ENCODE measurements at places on chromosomes 12 and 14.

GRCh38 chr12:106227641-106228319 lies 20.0 kb downstream of the CKAP4 start:
- DNase-seq, result peak; percentile 47

DNA sequence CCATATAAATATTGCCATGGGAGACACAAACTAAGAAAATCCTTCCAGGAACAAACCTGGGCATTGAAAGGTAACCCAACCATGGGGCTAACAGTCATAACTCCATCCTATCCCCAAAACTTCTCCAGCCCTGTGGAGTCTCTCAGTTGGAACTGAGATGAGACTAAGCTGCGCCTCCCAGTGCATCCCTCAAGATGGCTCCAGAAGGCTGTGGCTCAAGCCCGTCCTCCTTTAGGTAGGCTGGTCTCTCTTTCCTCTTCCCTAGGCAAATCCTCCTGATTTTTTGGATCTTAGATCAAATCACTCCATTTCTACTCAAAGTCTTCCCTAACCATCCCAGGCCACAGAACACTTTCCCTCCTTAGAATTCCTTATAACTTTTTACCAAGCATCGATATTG lies 364.3 kb upstream of the CCDC196 start:
- DNase-seq, result no peak

DNA sequence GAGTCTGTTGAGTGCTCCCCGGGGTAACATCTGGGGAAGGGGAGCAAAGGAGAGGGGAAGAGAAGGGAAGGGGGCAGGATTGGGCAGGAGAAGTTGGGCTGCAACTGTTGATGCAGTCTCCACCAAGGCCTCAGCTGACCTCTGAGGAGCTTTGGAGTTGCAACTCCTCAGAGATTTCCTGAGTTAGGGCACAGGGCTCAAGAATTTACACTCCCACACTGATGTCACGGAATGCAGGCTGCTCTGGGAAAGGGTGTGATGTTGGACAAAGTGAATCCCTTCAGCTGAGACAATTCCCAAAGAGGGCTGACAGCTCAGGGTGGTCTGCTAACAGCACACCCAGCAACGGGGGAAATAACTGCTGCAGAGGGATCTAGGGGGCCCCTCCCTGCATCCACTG lies 295.6 kb downstream of the PCNX1 start:
- no peak for DNase-seq

- no peak for DNase-seq
Measured at GRCh38 chr14:63713058-63713457, 14.8 kb downstream of the SGPP1 start.

DNA sequence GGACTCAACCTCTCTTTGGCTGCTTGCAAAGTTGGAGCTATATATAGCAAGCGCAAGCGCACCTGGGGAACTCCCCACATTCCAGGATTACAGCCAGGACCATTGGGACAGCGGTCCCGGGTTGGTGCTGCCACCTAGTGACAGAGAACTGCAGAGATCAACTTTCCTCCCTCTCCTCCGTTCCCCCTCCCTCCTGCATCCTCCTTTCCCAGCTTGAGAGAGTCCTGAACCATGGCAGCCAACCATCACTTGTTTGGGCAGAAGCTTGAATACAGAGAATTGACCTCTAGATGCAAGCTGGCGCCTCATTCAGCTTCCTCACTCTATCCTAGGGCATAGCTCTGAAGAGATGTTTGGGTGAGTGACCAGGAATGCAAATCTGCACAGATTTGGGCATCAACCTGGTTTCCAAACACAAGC lies 17.4 kb upstream of the FLVCR2 start:
- no peak for DNase-seq

- no peak for DNase-seq
Measured at GRCh38 chr14:52413729-52414408, 99.8 kb downstream of the PTGER2 start.

- no peak for DNase-seq
Measured at GRCh38 chr14:24075485-24076301, 4.3 kb downstream of the CPNE6 start.

- no peak for DNase-seq
Measured at GRCh38 chr12:89977405-89978085, 268.9 kb upstream of the ATP2B1 start.

DNA sequence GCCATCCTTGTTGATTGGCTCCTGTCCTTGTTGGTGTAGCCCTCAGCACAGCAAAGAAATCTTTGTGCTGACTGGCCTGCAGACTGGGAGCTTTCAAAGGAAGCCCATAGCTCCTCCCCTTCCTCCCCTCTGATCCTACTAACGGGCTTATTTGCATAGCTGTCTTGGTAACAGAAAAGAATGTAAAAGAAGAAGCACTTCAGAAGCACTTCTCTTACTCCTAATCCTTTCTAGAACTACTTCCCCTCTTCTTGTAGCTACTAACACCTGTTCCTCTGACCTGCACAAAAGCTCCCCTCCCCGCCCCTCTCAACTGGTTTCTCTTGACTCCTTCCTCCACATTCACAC lies 14.3 kb upstream of the RIC8B start:
- no peak for DNase-seq

- DNase-seq, result no peak
Measured at GRCh38 chr12:12693111-12693671, 2.8 kb downstream of the GPR19 start.

GRCh38 chr14:100761481-100761880 lies 34.8 kb downstream of the DLK1 start:
- DNase-seq, result no peak

GRCh38 chr14:45486599-45486998 lies 233.6 kb upstream of the MIS18BP1 start:
- DNase-seq, result no peak

- no peak for DNase-seq
Measured at GRCh38 chr12:13233830-13234641, 37.5 kb downstream of the EMP1 start.

DNA sequence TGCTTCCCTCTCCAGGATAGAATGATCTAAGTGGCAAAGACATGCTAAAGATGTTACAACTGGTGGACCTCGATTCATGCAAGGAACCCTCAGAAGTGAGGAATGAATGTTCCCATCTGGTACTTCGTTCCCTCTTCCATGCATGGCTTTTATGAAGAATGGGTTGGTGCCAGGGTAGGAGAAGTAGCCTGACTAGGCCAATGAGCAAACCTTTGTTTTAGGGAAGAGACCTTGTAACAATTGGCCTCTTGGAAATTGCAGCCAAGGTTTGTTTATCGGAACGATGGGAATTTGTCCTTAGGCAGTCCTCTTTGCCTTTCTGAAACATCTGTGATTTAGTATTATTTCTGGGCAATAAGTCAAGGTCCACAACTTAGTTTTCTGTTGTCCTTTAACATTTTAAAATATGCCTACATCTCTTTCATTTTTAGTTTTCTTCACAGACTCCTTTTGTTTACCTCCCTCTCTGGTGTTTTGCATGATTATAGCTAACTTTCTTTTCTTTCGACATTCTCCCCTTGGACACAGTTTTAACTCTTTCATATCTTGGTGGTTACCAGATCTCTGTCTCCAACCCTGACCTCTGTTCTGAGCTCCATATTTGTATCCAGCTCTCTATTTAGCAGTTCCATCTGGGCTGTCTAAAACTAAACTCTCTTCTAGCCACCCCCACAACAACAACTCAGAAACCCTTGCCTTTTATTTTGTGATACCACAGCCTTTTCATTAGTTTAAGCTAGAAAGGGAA lies 70.0 kb downstream of the DIP2B start:
- DNase-seq, result no peak

- no peak for DNase-seq
Measured at GRCh38 chr14:71481021-71481654, 451.1 kb upstream of the RGS6 start.

GRCh38 chr14:20477211-20477876 lies 8.1 kb downstream of the PNP start:
- no peak for DNase-seq

- DNase-seq, result no peak
Measured at GRCh38 chr14:55099756-55100155, 29.3 kb upstream of the LGALS3 start.

- DNase-seq, result no peak
Measured at GRCh38 chr14:65052832-65053231, 49.5 kb downstream of the MAX start.

DNA sequence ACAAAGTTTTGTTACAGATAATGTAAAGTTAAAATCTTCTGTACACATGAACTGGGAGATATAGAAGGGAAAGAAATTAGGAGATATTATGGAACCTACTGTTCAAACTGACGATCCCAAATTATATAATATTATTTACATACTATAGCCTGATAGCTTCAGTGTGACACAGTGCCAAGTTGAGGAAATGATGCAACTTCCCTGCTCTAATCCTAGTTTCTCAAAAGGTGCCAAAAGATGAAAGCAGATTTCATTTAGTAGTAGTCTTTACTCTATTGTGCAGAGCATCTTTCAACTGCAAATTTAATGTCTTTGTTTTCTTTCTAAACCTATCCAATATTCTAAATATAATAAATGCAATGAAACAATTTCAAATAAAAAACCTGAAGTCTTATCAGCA lies 46.9 kb downstream of the COCH start:
- DNase-seq, result no peak

- no peak for DNase-seq
Measured at GRCh38 chr12:116497051-116497591, 62.1 kb upstream of the MAP1LC3B2 start.

DNA sequence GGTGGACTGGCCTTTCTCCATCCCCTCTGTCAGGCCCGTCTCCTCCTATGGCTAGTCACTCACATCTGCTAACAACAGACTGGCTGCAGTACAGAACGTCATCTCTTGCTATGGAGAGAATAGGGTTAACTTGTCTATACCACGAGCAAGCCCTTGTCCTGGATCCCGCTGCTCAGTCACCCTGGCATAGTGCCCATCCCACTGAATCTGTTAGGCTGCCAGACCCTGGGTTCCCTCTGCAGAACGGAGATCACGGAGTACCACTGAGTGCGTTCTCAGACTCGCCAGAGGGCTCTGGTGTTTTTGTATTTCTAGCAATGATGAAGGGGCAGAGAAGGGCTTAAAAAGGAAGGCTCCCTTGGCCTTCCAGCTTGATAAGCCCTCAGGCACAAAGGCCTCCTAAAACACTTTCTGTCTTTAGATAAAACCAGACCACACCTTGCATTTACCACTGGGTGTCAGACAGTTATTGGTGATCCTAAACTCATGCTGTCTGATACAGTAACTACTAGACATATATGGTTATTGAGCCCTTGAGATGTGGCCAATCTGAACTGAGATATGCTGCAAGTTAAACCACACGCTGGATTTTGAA lies 6.3 kb upstream of the NRIP2 start:
- DNase-seq, result no peak

- DNase-seq, result no peak
Measured at GRCh38 chr12:70186436-70186835, 56.8 kb upstream of the CNOT2 start.

- DNase-seq, result no peak
Measured at GRCh38 chr12:98635657-98636323, 8.8 kb downstream of the IKBIP start.

- DNase-seq, result no peak
Measured at GRCh38 chr12:68963856-68964745, 31.1 kb upstream of the CPM start.

DNA sequence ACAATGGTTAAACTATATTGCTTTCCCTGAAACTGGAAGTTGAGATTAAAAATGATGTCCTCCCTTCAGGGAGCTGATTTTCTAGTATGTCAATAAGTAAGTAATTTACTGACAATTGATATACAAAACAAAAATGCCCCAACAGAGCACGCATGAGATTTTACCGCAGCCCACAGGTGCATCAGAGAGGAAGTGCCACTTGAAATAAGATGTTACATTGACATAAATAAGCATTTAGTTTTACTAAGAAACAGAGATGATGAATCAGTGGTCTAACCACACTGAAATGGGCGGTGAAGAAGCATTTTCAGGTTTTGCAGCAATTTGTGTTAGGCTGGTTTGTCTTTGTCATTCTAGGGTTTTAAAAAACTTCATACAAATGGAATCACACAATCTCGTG lies 8.8 kb upstream of the CLECL1 start:
- DNase-seq, result no peak

DNA sequence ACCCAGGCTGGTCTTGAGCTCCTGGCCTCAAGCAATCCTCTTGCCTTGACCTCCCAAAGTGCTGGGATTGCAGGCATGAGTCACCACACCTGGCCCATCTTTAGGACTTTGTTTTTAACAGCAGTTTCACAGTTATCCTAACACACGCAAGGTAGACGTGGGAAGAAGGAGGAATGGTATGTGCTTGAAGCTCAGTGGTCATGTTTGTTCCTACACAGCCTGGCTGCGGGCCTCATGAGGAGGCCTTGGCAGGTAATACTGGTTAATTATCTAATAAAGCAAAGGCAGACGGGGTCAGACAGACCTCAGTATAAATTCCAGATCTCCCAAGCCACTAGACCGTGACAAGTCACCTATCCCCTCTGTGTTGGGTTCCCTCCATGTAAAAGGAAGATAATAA lies 271.8 kb downstream of the PCNX1 start:
- no peak for DNase-seq

DNA sequence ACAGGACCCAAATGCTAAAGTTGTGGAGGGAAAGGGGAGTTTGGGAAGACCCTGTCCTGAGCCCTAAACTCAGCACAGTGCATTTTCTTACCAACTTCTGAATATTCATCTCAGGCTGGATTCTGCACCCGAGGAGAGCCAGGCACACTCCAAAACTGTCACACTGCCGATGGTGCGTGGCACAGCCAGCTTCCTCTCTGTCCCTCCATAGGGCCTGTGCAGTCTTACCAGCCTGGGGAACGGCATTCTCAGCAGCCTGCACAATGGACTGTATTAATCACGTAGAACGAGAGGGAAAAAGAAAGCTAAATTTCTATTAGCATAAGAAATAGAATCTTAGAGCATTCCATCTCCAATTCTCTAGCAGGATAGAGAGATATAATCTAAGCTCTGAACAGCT lies 71.3 kb upstream of the GPATCH2L start:
- no peak for DNase-seq

- DNase-seq, result no peak
Measured at GRCh38 chr14:92711976-92712653, 36.3 kb downstream of the LGMN start.

GRCh38 chr14:79552778-79553177 lies 658.5 kb downstream of the DIO2 start:
- DNase-seq, result no peak

GRCh38 chr14:56633544-56633943 lies 53.9 kb downstream of the TMEM260 start:
- DNase-seq, result no peak

GRCh38 chr14:101200008-101200649 lies 296.6 kb upstream of the RTL1 start:
- no peak for DNase-seq

All from stimulated activated CD8-positive, alpha-beta memory T cell treated with anti-CD3 and anti-CD28 coated beads, Interleukin-12 subunit alpha, Interleukin-12 subunit beta, amount 100 ng/mL, for 4 hours (primary cell).